ENCODE measurements at places on chromosomes 12 and 14.
A peak's percentile ranks its signal among the peaks of the same experiment; 100 is the strongest.

DNA sequence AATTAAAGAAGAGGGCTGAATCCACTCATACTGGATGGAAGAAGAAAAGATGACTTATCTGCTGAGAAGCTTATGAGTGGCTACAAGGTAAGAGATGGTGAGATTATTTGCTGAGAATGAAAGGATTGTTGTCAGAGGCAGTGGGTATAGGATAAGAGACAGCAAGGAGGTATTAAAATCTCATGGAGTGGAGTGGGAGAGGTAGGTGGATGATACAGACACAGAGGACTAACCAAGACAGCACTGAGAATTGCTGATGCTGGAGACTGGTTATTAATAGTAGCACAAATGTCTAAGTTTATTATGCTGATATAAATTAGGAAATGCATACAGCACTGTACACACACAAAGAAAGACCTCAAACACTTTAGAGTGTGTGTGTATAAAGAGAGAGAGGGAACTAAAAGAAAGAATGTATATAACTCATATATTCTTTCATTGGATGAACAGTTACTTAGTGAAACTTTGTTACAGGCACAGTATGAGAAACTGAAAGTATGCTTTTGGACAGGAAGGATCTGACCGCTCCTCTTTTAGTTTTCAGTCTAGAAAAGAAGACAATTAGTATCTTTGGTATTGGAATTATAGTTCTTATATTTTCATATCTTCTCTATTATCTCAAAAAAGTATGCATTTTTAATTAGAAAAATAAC lies 543.1 kb downstream of the LRFN5 start:
- no peak for DNase-seq

GRCh38 chr12:29710104-29710503 lies 73.6 kb downstream of the TMTC1 start:
- DNase-seq: no peak

DNA sequence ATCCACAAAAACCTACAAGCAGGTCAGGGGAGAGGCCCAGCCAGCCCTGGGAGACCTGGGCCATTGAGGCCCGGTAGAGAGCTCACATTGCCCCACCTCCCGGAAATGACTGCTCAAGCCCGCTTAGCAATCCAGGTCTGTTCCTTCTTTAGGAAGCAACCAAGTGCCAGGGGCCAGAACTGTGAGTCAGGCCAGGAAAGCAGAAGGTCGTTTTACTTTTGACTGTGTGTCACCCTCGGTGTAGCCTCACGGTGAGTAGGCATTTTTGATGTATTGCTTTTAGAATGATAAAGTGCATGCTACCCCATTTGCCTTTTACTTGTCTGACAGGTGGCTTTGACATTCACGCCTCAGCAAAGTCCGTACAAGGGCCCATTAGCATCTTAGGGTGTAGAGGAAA lies 25.4 kb upstream of the PWP1 start:
- DNase-seq: no peak

GRCh38 chr12:108566452-108566851 lies 4.1 kb downstream of the ISCU start:
- DNase-seq: no peak

GRCh38 chr12:66500841-66501240 lies 178.0 kb downstream of the GRIP1 start:
- no peak for DNase-seq

- DNase-seq: no peak
Observed at GRCh38 chr14:72851635-72852034, 42.3 kb downstream of the DPF3 start.

DNA sequence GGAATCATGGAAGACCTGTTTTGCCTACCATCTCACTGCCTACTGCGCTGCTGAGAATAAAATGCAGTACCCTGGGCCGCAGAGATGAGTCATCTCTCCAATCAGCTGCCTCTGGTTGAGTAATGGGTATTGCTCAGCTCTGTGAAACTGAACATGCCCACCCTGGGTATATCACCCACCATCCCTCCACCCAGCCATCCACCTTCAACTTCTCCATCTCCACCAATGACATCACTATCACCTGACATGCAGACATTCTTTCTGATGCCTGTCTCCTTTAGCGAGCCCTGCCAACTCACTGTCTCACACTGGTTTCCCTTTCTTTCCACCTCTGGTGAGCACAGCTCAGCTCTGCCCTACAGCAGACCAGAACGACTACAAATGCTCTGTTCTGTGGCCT lies 33.6 kb downstream of the E2F7 start:
- DNase-seq: no peak

GRCh38 chr12:100533376-100533775 lies 40.1 kb upstream of the GAS2L3 start:
- DNase-seq: no peak

DNA sequence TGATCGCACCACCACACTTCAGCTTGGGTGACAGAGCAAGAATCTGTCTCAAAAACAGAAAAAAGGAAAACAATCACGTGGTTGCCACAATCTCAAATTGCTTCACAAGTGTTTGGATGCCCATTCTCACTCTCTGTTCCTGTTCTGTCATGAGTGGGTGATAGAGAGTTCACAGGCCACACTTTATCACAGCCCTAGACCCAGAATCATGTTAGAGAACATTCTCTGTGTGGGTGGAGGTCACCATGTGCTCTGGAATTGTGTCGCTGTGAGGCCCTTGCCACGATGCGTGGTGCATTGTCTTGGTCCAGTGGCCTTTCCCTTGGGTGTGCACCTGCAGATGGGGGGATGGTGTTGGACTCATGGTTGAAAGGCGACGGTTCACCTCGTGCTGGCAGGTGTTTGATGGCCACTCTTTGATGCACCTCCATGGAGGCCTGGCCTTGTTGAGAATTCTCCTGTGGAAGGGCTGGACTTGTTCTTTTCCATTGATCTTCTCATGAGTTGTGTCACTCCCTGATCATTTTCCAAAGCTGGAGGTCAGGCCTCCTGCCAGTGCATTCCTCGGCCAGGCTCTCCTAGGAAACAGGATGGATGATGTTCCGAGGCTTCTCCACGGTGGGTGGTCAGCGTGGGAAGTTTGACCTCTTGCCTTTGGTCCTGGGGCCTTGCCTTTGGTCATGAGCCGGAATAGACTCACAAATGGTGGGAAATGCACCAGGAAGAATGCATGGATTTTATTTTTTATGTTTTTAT lies 91.9 kb downstream of the SLC24A4 start:
- DNase-seq: no peak

DNA sequence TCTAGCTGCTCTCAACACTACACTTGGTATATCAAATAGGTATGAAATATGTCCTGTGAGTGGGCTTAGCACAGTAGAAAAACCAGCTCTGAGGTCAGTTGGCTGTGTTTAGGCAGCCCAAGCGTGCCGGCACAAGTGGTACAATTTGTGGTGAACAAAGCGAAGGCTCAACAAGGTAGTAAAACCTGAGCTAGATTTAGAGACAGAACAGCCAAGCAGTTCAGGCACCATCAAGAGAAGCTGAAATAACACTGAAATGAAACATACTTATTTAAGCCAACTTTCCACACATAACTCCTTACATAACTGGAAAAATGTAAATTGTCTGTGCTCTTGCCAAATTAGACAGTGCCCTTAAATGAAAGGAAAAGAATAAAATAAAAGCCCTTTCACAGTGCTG lies 596.8 kb upstream of the FBXO33 start:
- DNase-seq: no peak

DNA sequence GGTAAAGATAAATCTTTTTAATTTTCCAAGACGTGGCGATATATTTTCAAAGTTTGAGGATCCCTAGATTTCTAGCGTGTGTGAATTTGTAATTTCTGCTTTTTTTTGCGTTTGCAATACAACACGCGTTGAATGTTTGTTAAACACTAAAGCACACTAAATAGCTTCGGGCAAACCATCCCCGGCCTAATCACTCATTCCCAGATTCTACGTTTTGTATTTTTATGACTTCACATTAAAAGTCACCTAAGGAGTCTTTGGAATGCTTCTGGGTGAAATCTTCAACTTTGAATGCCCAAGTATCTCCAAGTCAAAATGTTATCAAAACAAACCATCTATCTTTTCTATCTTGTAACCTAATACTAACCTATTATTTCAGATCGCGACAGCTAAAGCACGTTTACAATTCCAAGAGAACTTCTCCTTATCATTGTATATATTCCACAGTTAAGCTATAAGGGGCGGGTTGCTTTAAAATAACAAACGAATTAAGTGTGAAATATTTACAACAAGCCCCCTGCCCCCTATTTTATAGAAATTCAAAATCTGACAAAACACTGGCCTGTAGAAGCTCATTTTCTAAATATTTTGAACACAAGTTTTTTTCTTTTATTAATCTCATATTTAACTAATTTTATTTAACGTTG lies 1.1 kb downstream of the ALX1 start:
- no peak for DNase-seq

- DNase-seq: no peak
Observed at GRCh38 chr12:108312693-108313189, 26.4 kb downstream of the CMKLR1 start.

- DNase-seq: peak; percentile 10
Observed at GRCh38 chr14:57871459-57872080, 5.7 kb upstream of the SLC35F4 start.

Data from glomerular endothelial cell (primary cell).